ENCODE measurements at places on chromosomes 3 and 15.

- no peak for DNase-seq
Observed at GRCh38 chr15:77870195-77871065, 207.1 kb downstream of the TBC1D2B start.

DNA sequence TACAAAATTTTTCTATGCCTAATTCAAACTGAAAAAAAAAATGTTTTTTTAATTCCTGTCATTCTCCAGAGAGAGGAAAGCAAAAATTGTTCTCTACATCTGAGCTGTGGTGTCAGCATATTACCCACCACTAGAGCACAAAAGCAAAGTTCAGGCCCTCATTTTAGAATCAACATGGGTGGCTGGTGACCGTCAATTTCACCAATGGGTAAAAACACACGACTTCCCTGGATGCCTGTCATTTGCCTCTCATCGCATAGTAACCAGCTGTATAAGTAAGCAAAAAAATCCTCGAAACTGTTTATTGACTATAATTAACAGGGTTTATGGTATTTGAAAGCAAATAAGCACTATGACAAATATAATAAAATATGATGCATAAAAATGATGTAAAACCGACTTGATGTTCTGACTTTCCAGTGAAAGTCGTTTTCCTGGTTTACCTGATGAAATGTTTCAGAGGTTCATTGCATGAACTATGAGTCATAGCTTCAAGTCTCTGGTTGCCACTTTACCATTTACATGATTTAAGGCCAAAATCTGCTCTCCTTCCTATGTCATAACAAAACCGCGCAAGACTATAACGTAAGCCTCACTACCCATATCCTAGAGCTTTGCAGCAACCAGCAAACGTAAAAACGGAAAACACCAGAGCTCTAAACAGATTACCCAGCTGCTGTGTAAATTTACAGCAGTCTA lies 60.5 kb downstream of the THBS1 start:
- no peak for DNase-seq

GRCh38 chr15:97955529-97955928 lies 5.0 kb upstream of the ARRDC4 start:
- no peak for DNase-seq

GRCh38 chr3:157542711-157543500 lies 39.7 kb upstream of the VEPH1 start:
- no peak for DNase-seq

GRCh38 chr3:195829897-195830254 lies 18.1 kb upstream of the MUC4 start:
- no peak for DNase-seq

GRCh38 chr15:95323796-95324195 lies 1006.7 kb upstream of the NR2F2 start:
- DNase-seq, result no peak

GRCh38 chr3:194554473-194555123 lies 67.8 kb upstream of the ATP13A3 start:
- no peak for DNase-seq

- DNase-seq, result no peak
Observed at GRCh38 chr15:32152574-32152973, 122.3 kb downstream of the CHRNA7 start.

- no peak for DNase-seq
Observed at GRCh38 chr3:139227827-139228226, 116.0 kb upstream of the MRPS22 start.

DNA sequence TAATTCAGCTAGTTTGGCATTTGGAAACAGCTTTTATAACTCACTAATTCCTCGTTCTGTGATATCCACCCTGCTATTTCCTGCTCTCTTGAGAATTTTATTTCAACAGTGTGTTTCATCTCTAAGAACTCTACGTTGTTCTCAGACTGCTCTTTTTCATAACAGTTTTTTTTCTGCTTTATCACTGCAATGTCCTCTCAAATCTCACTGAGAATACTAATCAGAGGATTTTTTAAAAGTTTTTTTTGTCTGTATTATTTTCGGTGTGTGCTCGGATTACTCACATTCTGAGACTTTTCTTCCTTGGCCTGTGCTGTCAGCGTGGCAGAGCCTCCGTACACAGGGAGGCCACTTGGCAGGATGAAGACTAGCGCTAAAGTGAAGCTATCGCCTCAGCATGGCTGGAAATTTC lies 59.4 kb upstream of the NEO1 start:
- no peak for DNase-seq

- no peak for DNase-seq
Observed at GRCh38 chr15:47358876-47359275, 358.4 kb upstream of the SEMA6D start.

GRCh38 chr3:195802795-195803194 lies 8.9 kb downstream of the MUC4 start:
- no peak for DNase-seq

DNA sequence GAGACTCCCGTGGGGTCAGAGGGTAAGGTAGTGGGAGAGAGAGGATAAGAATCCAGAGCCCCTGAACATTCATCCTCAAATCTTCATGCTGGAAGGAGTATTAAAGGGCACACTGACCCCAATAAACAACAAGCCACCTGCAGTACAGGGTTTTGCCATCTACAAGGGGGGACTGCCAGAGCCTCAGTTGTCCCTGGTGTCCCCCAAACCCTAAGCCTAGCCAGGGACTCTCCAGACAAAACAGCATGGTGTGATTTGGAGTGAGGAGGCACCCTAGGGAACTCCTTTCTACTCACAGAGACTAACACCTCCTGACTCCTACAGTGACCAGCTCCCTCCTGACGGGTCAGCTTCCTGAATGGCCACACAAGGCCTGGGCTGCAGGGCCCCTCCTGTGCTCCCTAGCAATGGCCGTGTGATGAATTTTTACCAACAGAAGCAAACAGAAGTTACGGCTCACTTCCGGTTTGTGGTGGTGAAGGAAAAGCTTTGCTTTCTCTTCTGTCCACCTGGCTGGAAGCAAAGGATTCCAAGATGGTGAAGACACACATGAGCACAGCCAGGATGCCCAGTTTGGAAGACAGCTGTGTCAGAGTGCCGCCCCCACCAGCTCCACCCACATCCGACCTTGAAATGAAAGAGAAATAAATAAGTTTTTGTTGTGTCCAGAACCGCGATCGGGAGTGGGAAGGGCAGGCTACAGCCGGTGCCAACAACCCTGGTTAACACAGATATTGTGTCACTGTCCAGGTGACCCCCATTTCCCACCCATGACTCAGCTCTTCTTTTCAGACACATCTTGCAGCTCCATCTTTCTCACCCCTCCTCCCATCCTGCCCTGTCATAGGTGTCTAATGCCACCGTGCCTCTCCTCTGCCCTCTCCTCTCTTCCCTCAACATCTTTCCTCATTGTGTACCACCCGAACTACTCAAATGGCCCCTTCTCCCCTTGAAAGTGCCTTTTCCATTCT lies 69.6 kb upstream of the ATP13A3 start:
- no peak for DNase-seq

DNA sequence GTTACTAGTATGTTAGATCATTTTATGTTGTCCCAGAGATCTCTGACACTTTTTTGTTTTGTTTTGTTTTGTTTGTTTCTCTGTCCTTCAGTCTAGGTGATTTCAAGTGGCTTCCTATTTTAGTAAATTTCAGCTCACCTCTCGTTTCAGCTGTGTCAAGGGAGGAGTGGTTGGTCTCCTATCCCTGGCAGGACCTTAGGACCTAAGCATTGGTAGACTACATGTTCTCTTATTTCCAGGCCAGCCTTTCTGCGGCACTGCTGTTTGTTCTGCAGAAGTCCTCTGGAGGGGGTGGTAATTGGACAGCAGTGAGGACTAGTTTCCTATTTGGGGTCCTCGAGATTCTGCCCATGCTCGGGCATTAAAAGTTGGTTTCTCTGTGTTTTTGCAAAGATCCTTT lies 31.8 kb downstream of the MGA start:
- no peak for DNase-seq

DNA sequence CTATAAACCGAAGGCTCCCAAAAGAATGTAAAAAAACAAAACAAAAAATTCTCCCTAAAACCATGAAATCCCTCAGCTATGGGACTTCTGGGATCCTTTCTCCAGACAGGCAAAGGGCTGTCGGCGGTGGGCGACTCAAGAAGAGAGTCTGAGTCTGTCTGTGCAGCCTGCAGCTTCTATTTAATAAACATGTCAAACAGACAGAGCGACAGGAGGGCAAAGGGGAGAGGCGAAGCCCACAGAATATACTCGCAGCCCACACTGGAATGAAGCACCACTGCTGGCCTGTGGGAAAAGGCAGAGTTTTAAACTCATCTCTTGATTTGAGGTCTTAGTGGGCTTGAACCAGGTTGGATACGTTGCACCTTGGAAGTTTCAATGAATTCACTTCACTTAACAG lies 40.2 kb downstream of the ISL2 start:
- DNase-seq, result no peak

GRCh38 chr15:93235926-93236780 lies 147.1 kb upstream of the RGMA start:
- no peak for DNase-seq

GRCh38 chr3:135565546-135565945 lies 400.0 kb upstream of the PPP2R3A start:
- no peak for DNase-seq

Data from activated T-helper 1 cell treated with anti-CD3 and anti-CD28 coated beads, Interleukin-2, amount 50 U/mL, for 16 hours (primary cell).